ENCODE measurements at places on chromosomes 3 and 15. TPM values are rescaled to one million over a fixed set of nuclear protein-coding genes. Genes with fewer than 3 reads are reported as not detected.

LRRIQ4 gene
- total RNA-seq, result not detected

PSMD6 gene
- total RNA-seq, result 79.3 TPM

IL17RB gene
- total RNA-seq, result 0.94 TPM

TRH gene
- not detected for total RNA-seq

GRM2 gene
- not detected for total RNA-seq

KLF15 gene
- 0.12 TPM for total RNA-seq

SNTN gene
- not detected for total RNA-seq

SH2D7 gene
- total RNA-seq, result not detected

CYP1A1 gene
- total RNA-seq, result 2.0 TPM

COL6A5 gene
- not detected for total RNA-seq

GOLGA6L4 gene
- total RNA-seq, result 0.74 TPM

IMPG2 gene
- total RNA-seq, result not detected

C3orf22 gene
- total RNA-seq, result not detected

FBXW12 gene
- total RNA-seq, result not detected

WDR6 gene
- total RNA-seq, result 71.0 TPM

CCNDBP1 gene
- total RNA-seq, result 28.2 TPM

MUC20 gene
- total RNA-seq, result 0.56 TPM

ZNF385D gene
- total RNA-seq, result not detected

All from A549 treated with CpdA at 1 μM for 4 hours (cell line).